RKO (cell line): ENCODE measurements at places on chromosomes 2 and 18.

- no peak for DNase-seq
These were observed 80.8 kb downstream of the SMIM21 start for GRCh38 chr18:75346671-75347070.

- DNase-seq = no peak
These were observed 433.0 kb upstream of the CHAC2 start for GRCh38 chr2:53334610-53335009.

- no peak for DNase-seq
These were observed 27.0 kb downstream of the IRS1 start for GRCh38 chr2:226772389-226773179.

GRCh38 chr2:237581326-237581725 lies 9.2 kb downstream of the RAB17 start:
- DNase-seq = no peak

- no peak for DNase-seq
These were observed 30.2 kb downstream of the GLI2 start for GRCh38 chr2:120765678-120766469.

DNA sequence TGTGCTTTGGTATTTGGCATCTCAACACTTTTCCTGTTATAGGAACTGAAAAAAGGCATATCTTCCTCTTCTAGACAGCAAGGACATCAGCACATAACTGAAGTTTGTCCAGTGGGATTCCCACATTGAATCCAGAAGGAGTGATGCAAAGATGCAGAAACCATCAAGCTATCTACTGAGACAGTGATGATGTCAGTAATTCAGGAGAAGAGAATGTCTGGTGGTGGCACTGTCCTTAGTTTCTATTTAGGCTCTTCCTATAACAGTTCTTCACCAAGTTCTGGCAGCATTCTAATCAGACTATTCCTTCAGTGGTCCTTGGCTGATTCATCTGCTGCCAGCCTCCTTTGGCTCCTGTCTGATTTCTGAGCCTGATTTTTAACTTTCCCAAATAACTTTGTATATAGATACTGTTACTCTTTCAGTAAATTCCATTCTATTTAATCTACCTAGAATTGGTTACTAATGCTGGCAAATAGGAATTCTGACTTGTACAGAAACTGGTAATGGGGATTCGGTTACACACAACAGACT lies 56.6 kb upstream of the AGPS start:
- no peak for DNase-seq

- DNase-seq = peak; percentile 28
These were observed 787 bp downstream of the SOCS6 start for GRCh38 chr18:70289351-70290312.
